ENCODE measurements at places on chromosomes 1 and 21.

- ATAC-seq = no peak
Measured at GRCh38 chr1:91529856-91530255, 29.2 kb downstream of the CDC7 start.

GRCh38 chr1:44568128-44568900 lies 106.0 kb downstream of the TMEM53 start:
- ATAC-seq = no peak

GRCh38 chr21:44550807-44551206 lies 498 bp downstream of the KRTAP10-2 start:
- ATAC-seq = no peak

- no peak for ATAC-seq
Measured at GRCh38 chr1:1971017-1971416, 32.6 kb downstream of the CFAP74 start.

DNA sequence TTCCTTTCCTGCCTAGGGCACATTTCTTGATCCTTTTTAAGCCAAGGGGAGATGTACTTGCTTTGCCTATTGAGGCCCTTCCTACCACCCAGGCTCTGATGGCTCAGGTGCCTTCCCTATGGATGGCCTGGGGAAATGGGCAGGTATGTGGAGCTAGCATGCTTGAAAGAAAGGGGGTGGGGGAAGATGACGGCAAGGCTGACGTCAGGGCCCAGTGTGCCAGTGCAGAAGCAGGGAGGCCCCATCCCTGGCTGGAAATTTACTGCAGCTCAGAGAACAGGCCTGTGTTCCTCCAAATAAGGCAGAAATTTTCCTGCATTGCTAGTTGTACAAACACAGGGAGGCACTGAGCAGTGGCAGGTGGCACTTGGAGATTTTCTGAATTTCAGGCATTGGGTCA lies 453.2 kb upstream of the VAMP3 start:
- ATAC-seq = no peak

DNA sequence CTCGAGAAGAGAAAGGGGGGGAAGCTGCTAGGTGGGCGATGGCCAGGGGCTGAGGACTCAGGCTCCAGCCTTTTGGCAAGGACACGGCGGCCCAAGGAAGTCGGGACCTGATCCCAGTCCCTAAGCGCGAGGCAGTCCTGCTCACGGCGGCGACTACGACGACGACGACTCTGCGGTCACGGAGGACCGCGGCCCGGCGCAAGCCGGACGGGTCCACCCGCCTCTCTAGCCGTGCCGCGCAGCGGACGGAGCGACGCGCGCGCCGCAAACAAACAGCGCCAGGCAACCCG lies 401 bp downstream of the WNT9A start:
- no peak for ATAC-seq

DNA sequence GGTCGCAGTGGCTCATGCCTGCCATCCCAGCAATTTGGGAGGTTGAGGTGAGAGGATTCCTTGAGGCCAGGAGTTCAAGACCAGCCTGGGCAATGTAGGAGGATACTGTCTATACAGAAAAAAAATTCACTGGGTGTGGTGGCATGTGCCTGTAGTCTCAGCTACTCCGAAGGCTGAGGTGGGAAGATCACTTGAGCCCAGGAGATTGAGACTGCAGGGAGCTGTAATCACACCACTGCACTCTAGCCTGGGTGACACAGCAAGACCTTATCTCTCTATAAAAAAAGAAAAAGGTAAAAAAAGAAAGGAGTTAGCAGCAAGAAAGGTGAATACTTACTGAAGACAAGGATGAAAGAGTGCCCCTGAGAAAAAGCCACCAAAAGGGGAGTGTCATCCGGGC lies 23.7 kb upstream of the BCL10 start:
- no peak for ATAC-seq

DNA sequence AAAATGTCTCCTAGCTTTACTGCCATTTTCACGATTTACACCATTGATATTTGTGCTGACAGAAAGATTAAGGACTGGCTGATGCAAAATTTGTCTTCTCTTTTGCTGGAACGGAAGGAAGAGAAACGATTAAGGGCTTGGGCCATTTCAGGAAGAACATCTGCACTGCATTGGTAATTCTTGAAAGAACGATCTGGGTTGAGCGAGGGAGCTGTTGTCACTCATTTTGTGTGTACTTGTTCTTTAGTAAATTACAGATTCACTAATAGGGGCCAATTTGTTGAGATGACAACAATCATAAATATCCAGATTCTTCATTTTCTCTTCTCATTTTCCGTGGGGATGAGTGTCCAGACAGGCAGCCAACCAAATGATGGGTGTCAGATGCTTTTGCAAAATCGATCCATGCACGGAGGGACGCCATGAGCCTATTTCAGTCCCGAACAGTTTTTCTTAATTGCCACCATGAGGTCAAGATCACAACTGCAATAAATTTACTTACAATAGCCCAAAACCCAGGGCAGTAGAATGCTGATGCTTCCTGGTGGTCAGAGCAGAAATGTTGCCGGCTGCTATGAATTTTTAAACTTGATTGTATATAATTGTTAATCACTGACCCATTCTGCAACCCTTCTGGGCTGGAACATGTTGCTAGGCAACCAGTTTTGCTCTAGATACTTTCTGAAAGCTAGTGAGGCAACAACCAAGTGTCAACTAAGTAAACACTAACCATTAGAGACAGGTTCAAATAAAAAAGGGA lies 132.4 kb upstream of the TIAM1 start:
- no peak for ATAC-seq

GRCh38 chr1:165259706-165260428 lies 96.6 kb downstream of the LMX1A start:
- ATAC-seq = no peak

- no peak for ATAC-seq
Measured at GRCh38 chr1:187921426-187921825, 1092.7 kb downstream of the PLA2G4A start.

GRCh38 chr1:20164694-20165202 lies 21.1 kb upstream of the UBXN10 start:
- peak; percentile 48 for ATAC-seq

DNA sequence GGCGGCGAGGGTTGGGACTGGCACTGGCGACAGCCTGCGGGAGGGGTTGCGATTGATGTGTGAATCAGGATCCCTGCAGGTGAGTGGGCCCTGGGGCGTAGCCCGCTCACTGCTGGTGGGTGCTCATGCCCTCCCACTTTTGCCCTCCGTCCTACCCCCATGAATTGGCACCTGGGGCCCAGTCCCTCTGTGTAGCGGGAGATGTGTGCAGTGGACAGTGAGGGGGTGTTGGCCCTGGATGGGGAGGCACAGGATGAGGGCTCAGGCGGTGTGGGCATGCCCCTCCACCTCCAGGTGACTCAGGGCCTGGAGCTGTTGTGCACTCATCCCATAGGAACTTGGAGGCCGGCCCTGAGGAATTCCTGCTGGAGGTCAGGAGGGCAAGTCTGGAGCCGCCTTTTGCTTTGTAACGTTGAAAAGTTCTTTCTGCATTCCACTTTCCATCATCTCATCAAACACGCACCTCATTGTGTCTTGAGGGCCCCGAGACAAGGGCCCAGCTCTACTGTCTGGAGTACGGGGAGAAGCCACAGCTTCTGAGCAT lies 3.0 kb downstream of the PEAR1 start:
- ATAC-seq = no peak

GRCh38 chr1:118958937-118959631 lies 29.1 kb downstream of the TBX15 start:
- ATAC-seq = no peak

GRCh38 chr1:170807432-170807831 lies 127.9 kb upstream of the MROH9 start:
- ATAC-seq = no peak
